ENCODE measurements at places on chromosomes 11 and 22. TPM values are rescaled to one million over a fixed set of nuclear protein-coding genes. Genes with fewer than 3 reads are reported as not detected.

Gene PICK1
- total RNA-seq: 35.7 TPM

DNA sequence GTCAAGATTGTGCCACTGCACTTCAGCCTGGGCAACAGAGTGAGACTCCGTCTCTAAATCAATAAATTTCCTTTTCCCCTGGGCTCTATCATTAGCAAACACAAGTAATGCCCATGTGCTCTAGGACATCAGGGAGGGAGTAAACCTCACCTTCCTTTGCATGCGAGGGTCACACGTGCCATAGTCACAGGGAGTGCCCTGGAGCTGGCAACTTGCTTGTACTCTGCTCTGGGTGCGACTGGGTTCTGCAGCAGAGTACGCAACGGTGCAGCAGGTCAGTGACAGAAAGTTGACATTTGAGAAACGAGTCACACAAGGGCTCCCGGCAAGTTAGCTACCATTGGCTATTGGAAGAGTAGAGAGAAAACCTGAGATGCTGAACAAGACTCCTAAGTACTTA is 32.6 kb upstream of the CHKA start:
- no peak for DNase-seq

DNA sequence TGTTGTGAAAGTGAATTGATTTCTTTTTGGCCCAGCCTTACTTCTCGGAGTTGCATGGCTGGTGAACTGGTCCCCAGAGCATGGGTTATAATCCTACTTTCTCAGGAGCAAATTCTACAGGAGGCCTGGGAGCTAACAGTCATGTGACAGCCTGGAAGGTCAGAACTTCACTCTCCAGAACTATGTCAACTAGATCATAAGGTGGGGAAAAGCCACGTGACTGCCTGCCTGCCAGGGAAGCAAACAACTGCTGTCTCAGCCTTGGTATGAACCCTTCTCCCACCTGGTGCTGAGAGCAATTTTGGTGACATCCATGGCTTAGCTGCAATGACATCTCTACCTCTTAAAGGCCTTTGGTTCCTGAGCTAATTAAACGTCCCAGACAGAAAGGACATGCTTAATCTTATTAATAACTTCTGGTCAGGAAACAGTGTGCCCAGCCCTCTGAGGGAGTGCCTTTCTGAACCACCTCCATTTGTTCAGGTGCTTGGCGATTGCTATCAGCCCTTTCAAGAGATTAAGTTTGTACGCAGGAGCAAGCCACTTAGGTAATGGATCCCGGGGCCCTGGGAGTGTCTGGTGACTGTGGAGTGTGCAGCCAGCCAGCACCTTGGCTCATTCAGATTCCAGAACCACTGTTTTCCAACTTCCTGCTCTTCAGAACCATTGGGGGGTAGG is 1.4 kb upstream of the CREB3L1 start:
- DNase-seq: peak; percentile 42

Gene HORMAD2
- not detected for total RNA-seq

DNA sequence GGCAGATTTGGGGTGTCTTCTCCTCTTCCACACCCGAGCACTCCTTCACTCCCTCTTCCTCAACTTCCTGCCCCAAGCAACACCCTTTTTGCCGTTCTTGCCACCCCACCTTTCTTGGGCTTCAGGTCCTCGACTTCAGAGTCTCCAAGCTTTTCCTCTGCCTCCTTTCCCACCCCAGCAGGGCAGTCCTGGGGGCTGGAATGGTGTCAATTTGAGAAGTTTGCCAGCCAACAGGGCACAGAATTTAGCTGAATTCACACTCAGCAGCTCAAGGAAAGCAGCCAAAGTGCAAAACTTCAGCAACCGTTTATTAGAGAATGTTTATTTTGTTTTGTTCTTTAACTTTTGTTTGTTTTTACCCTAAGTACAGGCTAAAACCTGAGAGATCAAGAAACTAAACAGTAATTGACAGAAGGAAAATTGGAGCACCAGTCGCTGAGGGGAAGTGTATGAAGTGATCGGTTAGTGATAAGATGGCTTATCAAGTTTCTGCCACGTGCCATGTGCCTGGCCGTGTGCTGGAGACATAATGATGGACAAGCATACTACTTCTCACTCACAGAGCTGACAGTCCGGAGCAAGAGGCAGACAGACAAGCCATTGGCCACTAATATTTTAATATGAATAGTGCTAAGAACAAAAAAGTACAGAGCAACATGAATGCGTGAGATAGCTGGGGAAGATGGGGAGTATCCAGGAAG is 44.4 kb downstream of the AHNAK start:
- DNase-seq: no peak

GRCh38 chr11:5288108-5288905 is 13.4 kb downstream of the OR51B4 start:
- DNase-seq: no peak

Gene DEFB131B
- total RNA-seq: not detected

Gene ANO1
- 1.2 TPM for total RNA-seq

DNA sequence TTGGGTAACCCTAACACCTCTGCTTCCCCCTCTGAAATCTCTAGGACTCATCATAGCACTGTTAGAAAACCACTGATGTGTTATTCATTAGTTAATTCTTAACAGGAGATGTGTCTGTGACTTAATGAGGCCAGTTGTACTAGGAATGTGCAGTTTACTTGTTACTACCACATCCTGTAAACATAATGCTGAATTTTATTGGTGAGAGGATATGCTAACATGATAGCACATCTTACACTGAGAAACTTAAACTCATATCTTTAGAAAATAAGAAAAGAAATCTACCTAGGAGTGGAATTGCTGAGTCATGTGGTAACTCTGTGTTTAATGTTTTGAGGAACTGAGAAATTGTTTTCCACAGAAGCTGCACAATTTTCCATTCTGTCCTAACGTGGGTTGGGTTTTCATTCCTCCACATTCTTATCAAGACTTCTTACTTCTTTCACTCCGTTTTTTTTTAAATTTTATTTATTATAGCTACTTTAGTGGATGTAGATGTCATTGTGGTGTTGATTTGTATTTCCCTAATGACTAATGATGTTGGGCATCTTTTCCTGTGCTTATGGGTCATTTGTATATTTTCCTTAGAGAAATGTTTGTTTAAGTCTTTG is 33.7 kb downstream of the RNF121 start:
- no peak for DNase-seq

GRCh38 chr11:113838005-113838404 is 37.4 kb downstream of the USP28 start:
- no peak for DNase-seq

Gene MYEOV
- total RNA-seq: 0.11 TPM

GRCh38 chr11:65573391-65574079 is 1.2 kb downstream of the FAM89B start:
- DNase-seq: no peak

Gene PHOX2A
- not detected for total RNA-seq

DNA sequence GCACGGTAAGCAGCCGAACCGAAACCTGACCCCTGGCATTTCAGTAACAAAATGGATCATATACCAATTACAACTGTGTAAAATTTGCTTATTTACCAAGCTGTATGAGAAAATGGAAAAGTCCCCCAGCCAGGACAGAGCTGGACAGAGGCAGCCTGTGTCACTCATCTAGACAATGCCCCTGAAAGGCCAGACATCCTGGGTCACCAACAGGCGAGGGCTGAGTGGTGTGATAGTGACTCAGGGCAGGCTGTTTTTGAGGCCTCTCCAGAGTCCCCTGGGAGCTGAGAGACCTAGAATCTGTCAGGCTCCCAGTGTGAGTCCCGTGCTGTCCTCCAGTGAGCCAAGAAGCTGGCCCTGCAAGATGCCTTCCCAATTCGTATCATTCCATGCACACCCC is 680.4 kb downstream of the TBC1D22A start:
- no peak for DNase-seq

DNA sequence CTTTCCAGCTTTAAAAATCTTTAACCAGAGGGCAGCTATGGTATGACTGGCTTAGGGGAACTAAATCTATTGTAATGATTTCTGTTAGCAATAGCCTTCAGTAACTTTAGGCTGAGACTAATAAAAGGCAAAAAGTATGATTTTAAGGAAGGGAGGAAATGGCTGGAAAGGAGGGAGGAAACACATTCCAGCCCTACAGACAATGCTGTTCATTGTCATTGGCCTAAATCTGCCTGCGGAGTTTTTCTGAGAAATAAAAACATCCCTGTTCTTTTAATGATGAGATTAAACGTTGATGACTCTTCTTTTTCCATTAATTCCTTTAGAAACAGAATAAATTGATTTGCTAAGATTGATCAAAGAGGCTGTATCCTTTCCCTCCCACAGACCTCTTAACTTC is 99.6 kb upstream of the GRAMD1B start:
- DNase-seq: peak; percentile 79

DNA sequence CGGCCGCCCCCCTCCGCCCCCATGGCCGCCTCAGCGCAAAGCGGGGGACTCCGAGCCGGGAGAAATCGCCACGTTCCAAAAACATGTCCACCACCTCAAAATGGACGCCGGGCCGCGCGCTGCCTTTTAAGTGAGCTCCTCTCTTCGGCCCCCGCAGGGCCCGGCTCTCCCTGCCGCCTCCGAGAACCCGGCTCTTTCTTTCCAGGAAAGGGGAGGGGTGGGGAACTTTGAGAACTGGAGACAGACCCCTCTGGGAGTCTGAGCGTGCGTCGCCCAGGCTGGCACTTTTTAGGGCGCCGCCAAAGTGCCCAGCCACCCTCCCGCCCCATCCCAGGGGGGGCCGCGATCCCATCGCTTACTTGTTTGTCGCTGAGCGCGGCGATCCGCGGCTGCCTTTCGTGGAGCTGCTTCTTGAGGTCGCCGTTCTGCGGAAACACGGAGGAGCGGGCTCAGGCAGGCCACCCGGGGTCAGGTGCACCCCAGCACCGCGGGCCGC is 1.6 kb downstream of the PHF21B start:
- no peak for DNase-seq

GRCh38 chr11:96551136-96551535 is 161.3 kb downstream of the JRKL start:
- no peak for DNase-seq

Gene GGT5
- total RNA-seq: 0.13 TPM

DNA sequence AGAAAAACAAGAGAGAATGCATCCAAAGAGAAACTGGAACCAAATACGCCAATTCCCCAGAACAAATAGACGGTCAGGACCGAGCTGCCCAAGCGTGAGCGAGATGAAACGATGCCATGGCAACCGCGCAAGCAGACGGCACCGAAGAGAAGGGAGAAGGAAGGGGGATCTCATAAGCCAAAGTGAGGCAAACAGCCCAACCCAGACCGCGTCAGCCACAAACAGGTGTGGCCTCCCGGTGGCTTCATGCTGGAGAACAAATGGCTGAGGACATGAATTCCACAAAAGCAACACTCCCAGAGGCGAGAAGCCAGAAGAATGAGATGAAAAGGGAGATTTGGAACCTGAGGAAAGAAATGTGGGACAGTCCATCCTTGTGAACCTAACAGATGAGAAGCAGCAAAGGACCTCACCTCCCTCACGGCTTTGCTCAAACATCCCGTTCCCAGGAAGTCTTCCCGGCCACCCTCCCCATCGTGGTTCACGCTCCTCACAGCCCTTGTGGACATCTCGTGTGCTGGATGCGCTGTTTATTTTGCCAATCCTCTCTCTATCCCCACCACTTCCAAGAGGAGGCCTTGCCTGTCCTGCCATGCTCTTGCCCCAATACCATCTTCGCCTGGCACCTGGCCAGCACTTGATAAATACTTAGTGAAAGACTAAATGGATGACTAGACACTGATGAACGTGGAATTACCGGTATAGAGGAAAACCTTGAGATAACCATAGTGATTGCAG is 89.1 kb upstream of the RTL6 start:
- no peak for DNase-seq

DNA sequence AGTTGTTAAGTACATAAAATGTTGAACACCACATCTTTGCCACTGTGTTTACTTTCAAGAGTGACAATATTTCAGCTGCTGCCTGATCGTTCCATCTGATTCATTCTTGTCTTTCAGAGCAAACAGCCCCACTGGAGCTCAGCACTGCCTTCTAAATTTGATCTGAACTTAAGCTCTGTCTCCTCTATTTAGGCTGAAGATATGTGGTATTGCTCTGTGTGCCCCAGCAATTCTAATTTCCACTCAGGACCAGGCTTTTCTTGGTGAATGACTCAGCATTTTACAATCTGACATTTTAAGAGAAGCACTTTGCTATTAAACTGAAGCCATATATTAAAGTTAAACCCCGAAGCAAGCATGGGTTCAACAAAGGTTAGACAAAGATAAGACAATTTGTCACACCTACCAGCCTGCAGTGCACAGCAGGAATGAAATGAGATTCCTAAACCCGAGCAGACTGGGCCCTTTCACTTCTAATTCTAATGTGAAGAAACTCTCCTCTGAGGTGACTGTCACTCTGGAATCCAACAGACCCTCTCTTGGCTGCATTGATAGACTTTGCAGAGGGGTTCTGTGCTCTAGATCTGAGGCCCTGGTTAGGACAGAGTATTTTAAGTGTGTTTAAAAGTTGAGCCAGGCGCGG is 41.7 kb upstream of the PLET1 start:
- DNase-seq: no peak

- DNase-seq: no peak
Observed at GRCh38 chr11:36790526-36790925, 192.5 kb upstream of the RAG2 start.

Gene ANO9
- total RNA-seq: not detected

DNA sequence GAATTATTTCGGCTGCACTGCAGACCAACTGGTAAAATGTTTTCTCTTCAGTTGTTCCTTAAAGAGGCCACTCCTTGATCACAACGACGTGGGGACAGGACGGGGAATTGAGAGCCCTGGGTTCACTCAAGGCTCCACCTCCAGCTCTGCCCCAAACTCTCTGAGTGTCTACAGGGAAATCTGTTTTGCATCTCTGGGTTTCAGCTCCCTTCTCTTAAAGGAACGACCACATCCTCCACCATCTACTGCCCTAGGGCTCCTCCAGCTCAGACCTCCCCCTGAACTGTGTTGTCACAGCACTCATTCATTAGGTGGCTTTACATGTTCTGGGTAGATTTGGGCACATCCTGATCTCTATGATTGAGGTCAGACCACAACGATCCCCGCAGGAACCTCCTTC is 5.1 kb upstream of the PPFIA1 start:
- DNase-seq: no peak

Gene CCDC116
- total RNA-seq: not detected
